ENCODE measurements at places on chromosomes 3 and 15.

DNA sequence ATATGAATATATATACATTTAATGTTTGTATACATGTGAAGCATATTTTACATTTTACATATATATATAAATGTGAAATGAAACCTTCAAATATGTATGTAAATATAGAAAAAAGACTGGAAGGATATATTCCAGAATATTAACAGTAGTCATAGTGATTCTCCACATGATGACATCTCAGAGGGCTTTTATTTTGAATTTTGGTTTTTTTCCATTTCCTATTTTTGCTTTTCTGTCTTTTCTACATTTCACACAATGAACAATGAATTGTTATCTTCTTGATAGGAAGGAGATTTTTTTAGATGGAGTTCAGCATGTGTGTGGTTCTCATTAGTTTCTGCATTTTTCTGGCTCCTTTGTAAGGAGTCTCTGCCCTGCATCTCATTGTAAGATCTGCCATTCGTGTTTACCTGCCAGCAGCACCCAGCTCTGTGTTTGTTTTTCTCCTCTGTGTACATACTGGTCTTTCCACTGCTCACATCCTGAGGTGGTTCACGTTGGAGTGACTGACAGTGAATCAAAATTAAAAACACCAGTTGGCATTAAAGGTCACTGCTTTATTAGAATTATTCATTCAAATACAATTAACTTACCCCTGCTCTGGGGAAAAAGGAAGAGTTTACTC is 425.3 kb upstream of the MDFIC2 start:
- DNase-seq: no peak

DNA sequence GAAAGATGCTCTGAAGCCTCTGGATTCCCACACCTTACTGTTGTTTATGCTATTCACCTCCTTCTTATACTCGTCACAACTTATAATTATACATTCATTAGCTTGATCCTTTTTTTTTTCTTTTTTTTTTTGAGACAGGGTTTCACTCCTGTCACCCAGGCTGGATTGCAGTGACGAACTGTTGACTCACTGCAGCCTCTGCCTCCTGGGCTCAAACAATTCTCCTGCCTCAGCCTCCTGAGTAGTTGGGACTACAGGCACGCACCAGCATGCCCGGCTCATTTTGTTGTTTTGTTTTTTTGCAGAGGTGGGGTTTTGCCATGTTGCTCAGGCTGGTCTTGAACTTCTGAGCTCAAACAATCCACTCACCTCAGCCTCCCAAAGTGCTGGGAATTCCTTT is 143.6 kb downstream of the PLCL2 start:
- DNase-seq: no peak

- no peak for DNase-seq
Observed at GRCh38 chr15:47516558-47516957, 200.7 kb upstream of the SEMA6D start.

GRCh38 chr15:71496336-71496955 is 313.9 kb upstream of the NR2E3 start:
- DNase-seq: no peak

DNA sequence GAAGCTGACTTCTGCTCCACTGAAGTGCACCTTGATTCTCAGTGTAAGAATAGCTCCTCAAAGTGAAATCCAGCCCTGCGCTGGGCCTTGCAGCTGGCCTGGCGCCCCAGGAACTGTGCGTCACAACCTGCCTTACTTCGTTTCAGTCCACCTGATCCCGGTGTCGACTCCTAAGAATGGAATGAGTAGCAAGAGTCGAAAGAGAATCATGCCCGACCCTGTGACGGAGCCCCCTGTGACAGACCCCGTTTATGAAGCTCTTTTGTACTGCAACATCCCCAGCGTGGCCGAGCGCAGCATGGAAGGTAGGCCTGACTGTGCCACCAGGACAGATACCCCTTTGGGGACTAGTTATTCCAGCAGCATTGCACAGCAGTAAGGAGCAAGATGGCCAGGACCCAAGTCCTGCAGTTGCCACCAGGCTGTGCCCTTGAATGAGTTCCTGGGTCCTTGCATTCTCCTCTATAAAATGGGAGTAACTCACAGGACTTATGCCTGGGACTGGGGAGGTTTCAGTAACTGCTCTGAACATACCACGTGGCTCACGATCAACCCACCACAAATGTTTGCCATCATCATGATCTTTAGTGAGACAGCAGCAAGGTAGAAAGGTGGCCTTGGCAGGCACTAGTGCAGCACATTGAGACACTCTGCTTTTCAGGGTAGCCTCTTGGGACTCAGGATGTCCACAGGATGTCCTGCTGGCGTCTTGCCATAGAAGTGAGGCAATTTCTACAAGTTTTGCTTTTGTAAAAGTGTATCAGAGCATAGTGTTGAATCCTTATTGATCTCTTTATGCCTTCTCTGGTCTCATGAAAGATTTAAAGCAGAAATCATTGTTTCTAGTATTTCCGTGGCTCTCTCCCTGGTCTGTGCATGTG is 46.8 kb downstream of the PXYLP1 start:
- DNase-seq: no peak

Measured in G401 (cell line).